ENCODE measurements at places on chromosomes 1 and 21.
A peak's percentile ranks its signal among the peaks of the same experiment; 100 is the strongest.

- no peak for DNase-seq
Measured at GRCh38 chr1:234970401-234970730, 158.3 kb downstream of the TOMM20 start.

- no peak for DNase-seq
Measured at GRCh38 chr1:55572878-55573734, 357.9 kb upstream of the USP24 start.

DNA sequence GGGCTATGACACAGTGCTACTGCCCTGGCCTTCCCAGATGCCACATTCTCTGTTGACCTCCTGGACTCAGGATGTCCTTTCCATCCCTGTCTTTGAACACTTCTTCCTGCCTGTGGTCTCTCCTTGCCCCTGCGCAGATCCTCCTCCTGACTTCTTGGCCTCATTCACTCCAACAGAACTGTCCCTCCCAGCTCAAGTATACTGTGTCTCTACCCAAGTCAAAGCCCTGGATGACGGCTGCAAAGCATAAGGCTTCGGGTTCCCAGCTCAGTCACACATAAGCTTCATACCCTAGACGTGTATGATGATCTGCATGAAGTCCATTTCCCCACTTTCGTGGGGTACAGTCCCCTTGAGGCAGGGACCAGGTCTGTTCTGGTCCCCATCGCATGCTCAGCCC, 328.2 kb upstream of the VAMP3 start:
- no peak for DNase-seq

GRCh38 chr1:117814856-117815797, 114.3 kb downstream of the GDAP2 start:
- DNase-seq: no peak

DNA sequence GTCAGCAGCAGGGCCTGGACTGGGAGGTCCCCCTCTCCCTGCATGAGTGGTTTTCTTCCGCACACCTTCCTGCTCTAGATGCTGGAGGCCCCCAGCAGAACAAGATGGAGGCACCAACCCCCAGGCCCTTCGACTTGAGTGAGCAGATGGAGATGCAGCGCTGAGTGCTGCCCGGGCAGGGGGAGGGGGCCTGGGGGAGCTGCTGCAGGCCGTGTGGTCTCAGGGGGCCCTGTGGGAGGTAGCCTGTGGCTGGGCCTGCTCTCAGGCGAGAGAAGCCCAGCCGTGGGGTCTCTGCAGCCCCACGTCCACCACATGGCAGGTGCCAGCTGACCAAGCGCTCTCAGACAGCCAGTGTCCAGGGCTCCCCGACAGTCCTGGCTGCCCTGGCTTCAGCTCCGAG, 1.2 kb upstream of the FAAP20 start:
- no peak for DNase-seq

DNA sequence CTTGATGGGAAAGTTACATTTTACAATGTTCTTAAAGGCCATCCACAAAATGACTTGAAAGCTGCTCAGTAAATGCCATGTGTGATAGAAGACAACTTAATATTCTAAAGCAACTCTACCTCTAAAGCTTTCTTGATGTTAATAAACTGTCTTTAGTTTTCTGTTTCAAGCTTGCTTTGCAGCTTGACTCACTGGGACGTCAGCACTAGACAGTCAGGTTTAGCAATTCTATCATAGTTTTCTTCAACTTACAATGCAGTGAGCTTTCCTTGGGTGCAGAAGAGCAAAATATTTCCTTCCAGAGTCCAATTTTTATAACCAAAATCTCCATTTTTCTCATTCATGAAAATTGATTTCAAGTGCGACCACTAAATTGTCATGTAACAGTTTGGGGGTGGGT, 273.1 kb downstream of the NTNG1 start:
- no peak for DNase-seq

- DNase-seq: no peak
Measured at GRCh38 chr1:26887125-26887524, 3.0 kb downstream of the GPN2 start.

GRCh38 chr1:207603777-207604176, 41.2 kb upstream of the CR1L start:
- no peak for DNase-seq

DNA sequence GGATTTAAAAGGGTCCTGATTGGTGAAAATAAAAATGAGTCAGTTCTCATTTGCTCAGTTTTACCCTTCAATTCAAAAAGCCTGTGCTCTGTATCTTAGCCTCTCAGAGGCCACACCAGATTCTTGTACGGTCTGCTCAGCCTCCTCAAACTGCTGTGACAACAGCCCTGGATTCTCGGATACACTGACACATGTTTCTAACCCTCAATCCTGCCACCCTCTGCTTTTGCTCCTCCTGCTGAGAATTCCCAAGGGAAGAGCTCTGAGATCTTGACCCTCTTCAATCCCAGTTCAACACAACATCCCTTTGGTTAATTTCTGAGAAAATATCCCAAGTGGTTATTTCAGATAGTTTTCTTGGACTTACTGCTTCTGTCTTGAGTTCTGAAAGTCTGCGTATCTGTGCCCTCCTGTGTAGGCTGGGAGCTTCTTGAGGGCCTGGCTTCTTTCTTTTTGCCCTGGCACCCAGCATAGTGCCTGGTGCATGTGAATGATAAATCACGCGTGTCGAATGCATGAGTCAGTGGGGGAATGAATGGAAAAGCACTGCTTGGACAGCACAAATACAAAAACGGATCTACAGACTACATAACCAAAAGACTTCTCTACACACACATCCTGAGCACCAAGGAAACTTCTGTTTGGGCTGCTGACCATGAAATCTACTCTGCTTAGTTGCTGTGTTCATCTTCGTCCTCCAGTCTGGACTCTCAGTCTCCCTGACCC, 24.5 kb downstream of the IRF2BP2 start:
- DNase-seq: no peak

GRCh38 chr1:147738129-147738528, 22.3 kb downstream of the GJA5 start:
- DNase-seq: no peak

DNA sequence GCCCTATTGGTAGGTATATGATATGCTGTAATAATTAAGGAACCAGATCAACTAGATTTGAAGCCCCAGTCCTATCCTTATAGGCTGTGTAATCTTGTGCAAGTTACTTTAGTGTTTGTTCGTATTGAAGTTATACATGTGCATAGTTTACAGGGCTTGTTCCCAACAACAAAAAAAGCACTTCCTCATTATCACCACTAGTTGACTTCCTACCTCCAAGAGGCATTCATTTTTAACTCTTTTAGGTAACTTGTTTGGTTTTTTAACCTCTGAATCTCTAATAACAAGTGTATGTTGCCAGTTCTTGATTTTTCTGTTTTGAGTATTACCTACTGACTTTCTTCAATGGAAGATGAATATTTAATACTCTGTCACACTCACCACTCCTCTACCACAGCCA, 71.9 kb downstream of the ST3GAL3 start:
- DNase-seq: no peak

GRCh38 chr1:41582351-41582750, 97.9 kb upstream of the EDN2 start:
- no peak for DNase-seq

GRCh38 chr1:27356619-27357280, 10.0 kb downstream of the MAP3K6 start:
- DNase-seq: no peak

- DNase-seq: no peak
Measured at GRCh38 chr1:236140705-236141446, 1.5 kb upstream of the GPR137B start.

DNA sequence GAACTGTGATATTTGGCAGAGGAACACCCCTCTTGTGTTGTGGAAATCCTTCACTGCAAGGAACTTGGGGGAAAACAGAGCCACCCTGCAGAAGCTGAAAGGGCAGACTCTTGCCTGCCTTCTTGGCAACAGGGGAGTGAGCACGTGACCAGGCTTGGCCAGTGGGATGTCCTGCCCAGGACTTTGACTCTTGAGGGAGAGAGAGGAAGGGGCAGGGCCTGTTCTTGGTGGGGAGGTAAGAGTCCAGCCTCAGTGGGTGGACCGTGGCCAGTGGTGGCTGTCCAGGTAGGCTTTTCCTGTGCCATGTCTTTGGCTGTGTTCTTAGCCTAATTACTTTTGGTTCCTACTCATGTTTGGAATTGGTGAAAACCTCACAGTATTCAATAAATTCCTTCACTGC, 8.6 kb upstream of the AK2 start:
- no peak for DNase-seq

DNA sequence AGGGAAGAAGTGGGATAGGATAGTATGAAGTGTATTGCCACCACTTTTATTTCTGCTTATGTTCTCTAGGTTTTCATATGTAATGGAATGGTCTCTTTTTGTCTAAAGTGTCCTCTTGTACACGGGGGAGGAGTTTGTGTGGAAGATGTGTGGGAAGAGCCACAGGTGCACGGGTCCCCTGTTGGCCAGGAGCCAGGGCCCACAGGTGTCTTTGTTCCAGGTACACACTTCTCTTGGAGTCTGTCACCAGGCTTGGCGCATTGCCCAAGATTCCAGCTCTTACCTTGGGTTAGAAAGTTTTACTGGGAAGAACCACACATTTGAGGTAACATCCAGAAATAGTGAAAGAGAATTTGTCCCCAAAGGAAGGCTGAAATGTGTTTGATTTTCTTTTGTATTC, 10.5 kb downstream of the TENT5C start:
- DNase-seq: no peak

- no peak for DNase-seq
Measured at GRCh38 chr1:53681351-53681976, 57.5 kb downstream of the GLIS1 start.

- no peak for DNase-seq
Measured at GRCh38 chr1:173099166-173099565, 48.4 kb upstream of the TNFSF18 start.

DNA sequence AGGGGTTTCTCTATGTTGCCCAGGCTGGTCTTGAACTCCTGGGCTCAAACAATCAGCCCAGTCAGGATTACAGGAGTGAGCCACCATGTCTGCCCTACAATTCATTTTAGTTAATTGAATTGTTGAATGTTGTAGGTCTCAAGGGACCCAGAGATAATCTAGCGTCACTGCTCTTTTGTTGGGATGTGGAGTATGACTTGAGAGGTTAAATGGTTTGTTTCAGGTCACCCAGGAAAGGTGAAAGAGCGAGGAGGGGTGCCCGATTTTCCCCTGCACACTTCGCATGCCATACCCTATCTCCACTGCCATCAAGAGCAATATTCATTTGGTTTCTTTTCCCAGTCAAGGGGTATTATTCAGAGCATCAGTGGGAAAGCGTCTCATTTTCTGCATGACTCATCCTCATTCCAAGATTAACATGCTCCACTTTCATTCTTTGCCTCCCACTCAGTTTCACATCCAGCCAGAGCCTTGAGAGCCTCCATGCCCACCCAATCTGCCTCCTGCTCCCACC, 13.1 kb upstream of the SLC30A1 start:
- DNase-seq: no peak

DNA sequence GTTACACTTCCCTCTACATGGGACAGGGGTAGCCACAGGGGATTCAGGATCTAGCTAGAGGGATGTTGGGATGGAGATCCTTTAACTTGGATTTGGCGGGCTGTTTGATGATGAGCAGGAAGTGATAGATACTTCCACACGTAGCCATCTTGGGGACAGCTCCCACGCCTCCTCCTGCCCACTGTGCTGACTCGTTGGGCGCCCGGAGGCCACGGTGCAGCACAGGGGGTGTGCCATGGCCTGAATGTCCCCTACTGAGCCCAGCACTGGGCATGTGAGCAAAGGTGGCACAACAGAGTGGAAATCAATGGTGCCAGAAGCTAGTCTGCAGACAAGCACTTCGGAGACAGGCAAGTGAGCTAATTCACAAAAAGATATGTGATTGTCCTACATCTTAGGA, 31.6 kb upstream of the CCSAP start:
- DNase-seq: no peak

- DNase-seq: no peak
Measured at GRCh38 chr1:24483441-24483840, 19.2 kb upstream of the RCAN3 start.

DNA sequence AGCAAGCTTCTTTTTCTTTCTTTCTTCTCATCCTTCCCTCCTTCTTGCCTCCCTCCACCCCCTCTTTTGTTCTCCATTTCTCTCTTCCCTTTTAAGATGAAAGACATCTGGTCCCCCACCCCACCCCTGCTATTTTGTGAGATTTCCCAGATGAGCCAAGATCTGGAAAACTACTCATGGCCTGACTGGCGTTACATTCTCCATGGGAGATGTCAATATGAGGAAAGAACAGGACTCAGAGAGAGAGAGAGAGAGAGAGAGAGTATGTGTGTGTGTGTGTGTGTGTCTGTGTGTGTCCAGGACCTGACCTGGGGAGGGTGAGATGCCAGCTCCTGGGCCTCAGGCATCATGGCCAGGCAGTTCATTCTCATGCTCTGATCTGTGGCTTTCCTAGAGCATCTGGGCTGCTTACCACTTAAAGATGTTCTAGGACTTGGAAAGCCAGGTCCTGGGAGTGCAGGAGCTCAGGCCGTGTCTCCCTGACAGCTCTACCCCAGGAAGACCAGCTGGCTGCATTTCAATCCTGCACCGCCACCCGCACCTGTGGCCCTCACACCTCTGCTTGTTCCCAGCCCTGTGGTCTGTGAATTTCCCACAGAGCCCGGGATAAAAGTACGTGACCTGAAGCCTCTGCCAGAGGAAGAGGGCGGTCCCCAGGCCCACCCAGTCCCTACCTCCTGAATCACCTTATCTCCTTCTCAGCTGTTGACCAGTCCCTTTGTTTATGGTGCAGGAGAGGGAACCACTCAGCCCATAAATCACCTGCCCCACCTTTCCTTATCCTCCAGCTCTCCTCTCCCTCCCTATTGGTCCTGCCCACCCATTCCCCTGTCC, 3.2 kb upstream of the BEST4 start:
- no peak for DNase-seq

GRCh38 chr21:37645848-37646247, 270.4 kb downstream of the KCNJ6 start:
- no peak for DNase-seq

- DNase-seq: peak; percentile 46
Measured at GRCh38 chr1:33455539-33456501, 16.6 kb upstream of the ZSCAN20 start.

DNA sequence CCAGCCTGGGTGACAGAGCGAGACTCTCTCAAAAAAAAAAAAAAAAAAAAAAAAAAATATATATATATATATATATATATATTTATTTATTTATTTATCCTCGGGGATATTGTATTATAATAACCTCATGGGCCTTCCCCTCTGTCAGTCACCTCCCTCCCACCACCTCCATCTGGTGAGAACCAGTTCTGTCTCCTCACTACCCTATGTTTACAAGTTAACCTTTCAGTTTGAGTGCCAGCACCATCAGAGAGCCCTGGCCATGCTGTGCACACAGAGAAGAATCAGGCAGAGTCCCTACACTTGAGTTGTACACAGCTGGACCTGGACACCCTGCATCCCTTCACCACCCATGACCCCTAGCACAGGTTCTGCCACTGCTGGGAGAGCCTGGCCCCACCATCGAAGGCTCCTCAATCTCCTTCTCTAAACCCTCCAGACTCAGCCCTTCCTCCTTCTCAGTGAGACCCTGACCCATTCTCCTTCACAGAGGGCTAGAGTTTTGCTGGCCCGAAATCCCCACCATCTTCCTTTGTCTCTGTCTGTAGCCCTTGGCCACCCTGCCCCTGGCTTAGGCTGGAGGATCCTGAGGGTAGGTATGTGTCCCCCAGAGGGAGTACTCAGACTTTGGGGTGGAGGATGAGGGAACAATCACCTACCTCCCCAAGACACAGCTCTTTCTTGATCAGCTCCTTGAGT, 1.2 kb downstream of the S100A5 start:
- no peak for DNase-seq
